Activated naive CD8-positive, alpha-beta T cell treated with anti-CD3 and anti-CD28 coated beads for 36 hours (primary cell): ENCODE measurements at places on chromosomes 4 and X.

GRCh38 chrX:53474707-53475106 lies 40.5 kb upstream of the HSD17B10 start:
- DNase-seq: no peak

GRCh38 chr4:157806184-157806583 lies 366.6 kb downstream of the GASK1B start:
- no peak for DNase-seq

- DNase-seq: no peak
These were observed 97.8 kb upstream of the ATOH1 start for GRCh38 chr4:93730760-93731159.

GRCh38 chr4:3321295-3321889 lies 28.6 kb downstream of the RGS12 start:
- no peak for DNase-seq

DNA sequence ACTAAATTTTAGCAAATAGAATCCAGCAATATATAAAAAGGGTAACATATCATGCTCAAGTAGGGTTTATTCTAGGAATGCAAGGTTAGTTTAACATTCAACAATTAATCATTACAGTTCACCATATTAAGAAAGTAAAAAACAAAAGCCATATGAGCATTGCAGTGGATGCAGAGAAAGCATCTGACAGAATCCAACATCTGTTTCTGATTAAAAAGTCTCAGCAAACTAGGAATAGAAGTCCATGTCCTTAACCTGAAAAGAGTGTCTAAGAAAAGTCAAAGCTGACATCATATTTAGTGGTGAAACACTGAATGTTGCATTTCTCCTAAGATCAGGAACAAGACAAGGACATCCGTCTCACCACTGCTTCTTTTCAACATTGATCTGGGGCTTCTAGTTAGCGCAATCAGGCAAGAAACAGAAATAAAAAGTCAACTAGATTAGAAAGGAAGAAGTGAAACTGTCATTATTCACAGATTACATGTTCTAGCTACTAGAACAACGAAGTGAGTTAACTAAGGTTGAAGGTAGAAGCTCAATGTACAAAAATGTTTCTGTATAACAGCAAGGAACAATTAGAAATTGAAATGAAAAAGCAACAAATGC lies 49.3 kb downstream of the MRPL1 start:
- DNase-seq: no peak

DNA sequence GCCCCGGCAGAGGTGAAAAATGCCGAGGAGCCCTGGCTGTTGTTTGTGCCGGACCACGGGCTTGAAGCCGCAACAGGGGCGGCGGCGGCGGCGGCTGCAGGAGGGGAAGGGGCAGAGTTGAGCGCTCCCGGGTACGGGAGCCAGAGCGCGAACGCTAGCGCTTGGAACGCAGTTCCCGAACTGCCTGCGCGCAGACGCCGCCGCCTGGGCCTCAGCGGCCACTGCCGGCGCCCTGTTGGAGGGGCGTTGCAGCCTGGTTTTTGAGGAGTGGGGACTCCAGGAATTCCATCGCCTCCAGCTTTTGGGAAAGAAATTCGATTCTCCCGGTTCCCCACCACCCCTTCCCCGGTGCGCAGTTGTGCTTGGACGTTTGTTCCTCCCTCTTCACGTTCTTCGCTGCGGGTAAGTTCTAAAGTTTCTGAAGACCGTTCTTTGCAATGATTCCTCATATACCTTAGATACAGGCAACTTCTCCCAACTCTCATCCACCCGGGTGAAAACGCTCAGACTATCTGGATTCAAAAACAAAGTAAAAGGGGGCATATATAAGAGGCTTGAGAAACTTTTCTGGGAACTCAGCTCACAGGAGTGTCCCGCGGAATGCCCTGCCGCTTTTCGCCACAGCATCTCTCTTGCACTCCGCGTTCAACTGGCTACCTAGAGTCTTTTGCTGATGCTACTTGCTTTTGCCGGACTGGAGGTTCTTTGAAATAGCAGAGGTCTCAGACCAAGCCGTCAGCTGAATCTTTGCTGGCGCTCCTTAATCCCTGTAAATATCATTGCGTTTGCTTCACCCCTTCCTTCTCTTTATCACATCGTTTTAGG lies 1.0 kb downstream of the FAT4 start:
- DNase-seq: peak; percentile 12

GRCh38 chr4:109803924-109804571 lies 2.2 kb upstream of the CFI start:
- DNase-seq: peak; percentile 6

GRCh38 chr4:2044119-2044485 lies 15.0 kb upstream of the NAT8L start:
- no peak for DNase-seq

- DNase-seq: no peak
These were observed 228.9 kb upstream of the GRID2 start for GRCh38 chr4:92074839-92075238.

GRCh38 chrX:29941287-29941686 lies 274.1 kb upstream of the MAGEB2 start:
- DNase-seq: no peak
